ENCODE measurements at places on chromosomes 7 and 10.
A peak's percentile ranks its signal among the peaks of the same experiment; 100 is the strongest.

GRCh38 chr10:102413053-102413705, 5.4 kb downstream of the PSD start:
- peak; percentile 47 for DNase-seq

DNA sequence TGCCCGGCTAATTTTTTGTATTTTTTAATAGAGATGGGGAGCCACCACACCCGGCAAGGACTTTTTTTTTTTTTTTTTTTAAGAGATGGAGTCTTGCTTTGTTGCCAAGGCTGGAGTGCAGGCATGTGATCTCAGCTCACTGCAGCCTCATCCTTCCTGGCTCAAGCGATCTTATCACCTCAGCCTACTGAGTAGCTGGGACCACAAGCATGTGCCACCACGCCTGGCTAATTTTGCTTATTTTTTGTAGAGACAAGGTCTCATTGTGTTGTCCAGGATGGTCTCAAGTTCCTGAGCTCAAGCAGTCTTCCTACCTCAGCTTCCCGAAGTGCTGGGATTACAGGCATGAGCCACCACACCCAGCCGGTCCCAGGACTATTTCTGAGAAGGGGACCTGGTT, 9.3 kb upstream of the MCU start:
- peak; percentile 84 for DNase-seq

GRCh38 chr7:94195201-94195600, 191.0 kb upstream of the BET1 start:
- no peak for DNase-seq

DNA sequence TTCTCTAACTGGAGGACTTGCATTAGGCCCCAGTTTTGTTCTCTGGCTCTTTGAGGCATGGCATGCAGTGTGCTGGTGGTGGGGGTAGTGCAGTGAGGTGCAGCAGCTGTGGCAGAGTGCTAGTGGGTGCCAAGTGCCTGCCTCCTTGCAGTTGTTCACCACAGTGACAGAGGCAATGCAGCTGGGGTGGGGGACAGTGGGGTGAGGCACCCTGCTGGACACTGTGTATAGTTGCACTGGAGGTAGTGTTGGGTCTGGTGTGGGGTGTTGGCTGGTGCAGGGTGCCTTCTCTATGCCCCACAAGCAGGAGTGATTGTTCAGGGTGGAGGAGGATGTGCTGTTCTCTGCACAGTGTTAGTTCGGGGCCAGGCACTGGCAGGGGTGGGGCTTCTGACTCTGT, 21.7 kb upstream of the KEL start:
- DNase-seq: no peak

DNA sequence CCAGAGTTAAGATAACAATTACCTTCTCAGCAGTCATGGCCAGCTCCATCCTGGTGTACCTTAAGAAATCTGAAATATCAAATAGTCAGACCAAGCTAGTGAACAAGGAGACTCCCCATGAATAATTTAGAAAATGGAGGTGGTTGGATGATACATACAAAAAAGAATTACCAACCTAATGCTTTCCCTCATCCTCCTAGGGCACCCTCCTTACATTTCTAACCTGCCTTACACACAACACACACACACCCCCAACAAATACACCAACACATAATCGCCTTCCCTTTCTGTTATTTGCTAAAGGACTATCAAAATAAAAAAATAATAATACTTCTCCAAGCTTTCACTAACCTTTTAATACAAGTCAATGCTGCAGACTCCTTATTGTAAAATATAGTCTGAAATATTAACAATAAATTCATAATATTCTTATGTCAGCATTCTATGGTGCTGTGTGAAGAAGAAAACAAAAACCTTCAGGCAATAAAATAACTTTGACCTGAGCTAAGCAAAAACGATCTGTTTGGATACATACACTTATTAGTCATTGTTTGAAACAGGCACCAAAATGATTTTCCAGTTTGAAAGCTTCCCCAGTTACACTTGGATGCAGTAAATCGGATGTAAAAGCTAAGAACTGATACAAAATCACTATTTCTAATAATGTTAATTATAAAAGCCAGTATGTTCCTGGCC, 3.4 kb downstream of the TWIST1 start:
- no peak for DNase-seq

DNA sequence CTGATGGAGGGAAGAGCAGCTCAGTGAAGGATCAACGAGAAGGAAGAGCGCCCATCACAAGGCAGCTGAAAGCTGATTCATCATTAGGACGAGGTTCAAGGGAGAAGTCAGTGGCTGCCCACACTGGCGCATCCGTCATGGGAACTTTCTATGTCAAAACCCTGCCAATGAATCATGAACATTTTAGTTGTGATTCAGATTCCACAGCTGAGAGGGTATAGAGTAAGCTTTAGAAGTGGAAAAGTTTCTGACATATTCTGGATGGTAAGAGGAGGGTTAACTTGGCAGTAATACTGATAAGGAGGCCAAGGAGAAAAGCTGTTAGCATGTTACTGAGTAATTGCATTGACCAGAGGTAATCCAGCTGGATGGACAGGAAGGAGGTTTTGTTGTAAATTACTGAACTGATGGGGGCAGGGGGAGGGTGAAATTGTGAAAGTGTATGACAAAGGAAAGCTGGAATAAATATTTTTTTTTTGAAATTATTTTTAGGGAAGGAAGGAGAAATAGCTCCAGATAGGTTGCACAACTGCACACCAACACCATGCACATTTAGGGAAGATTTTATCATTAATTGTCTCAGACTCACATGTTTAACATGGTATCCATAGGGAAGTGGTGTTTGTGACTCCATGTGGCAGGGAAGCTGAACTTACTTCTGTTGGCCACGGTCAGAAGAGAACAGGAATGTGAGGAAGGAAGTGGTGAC, 78.3 kb upstream of the NRP1 start:
- peak; percentile 98 for DNase-seq

- no peak for DNase-seq
These were observed 79.3 kb upstream of the PPP2R2D start for GRCh38 chr10:131821378-131822012.

GRCh38 chr7:25928549-25929330, 223.3 kb upstream of the NFE2L3 start:
- no peak for DNase-seq

DNA sequence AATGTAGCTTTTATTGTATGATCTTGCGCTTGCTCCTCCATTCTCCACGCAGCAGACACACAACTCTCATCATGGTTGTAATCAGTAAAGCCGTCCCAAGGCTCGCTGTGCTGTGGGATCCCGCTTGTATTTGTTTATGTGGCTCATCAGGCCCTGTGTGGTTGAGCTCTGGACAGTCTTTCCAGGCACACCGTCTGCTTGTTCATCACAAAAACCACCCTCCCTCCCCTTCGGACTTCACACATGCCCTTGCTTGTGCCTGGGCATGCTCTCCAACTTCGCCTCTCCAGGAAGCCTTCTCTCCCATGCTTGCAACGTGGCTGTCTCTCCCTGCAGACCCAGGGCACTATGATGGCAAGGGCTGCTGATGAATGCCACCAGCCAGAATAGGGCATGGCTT, 62.4 kb downstream of the HK1 start:
- no peak for DNase-seq

DNA sequence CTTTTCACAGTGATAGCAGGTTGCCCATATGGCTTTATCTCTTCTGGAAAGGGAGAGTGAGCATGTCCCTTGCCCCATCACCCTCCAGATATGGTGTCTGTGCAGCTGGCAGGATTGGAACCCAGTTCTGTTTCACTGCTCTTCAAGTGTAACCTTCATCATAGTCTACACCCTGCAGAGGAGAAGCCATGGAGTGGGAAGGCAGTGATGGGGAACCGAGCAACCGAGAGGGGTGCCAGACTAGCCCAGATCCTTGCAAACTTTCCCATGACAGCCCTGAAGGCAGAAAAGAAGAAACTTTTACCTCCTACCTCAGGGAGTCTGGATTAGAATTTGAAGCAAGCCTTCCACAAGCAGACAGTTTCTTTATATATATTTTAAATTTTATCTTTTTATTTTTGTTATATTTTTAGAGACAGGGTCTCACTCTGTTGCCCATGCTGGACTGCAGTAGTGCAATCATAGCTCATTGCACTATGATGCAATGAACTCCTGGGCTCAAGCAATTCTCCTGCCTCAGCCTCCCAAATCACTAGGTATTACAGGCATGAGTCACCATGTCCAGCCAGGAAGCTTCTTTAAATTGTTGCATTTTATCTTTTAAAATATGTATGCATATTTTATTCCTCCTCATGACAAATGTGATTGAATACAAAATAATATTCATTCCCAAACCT, 133.3 kb downstream of the KCNMA1 start:
- peak; percentile 80 for DNase-seq

DNA sequence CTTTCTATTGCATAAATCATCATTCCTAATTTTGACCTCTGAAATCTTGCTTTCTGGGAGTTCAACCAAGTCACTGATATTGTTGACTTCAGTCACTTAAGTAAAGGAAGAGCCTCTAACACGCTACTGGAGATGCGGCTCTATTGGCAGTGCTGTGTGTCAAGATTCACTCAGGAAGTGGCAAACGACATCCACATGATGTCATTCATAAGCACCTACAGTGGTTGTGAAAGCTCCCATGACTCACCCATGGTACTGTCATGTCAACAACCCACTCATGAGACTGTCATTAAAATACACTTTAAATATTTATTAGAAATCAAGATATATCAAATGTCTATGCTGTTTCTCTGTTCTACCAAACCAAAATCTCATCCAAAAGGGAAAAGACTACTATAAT, 52.5 kb upstream of the LHFPL3 start:
- DNase-seq: no peak

DNA sequence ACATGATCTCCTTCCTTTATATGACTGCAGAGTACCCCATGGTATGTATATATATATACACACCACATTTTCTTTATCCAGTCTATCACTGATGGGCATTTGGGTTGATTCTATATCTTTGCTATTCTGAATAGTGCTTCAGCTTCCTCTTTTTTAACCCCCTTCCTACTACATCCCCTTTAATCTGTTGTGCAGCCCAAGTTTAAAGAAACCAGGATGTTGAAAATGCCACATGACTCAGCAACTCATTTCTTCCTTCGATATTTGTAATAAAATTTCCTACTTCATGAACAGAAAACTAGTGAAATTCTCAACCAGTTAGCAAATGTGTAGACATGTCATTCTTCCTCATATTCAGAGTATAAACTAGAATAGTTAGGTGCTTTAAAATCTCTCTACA, 1245.7 kb upstream of the SORCS1 start:
- no peak for DNase-seq

DNA sequence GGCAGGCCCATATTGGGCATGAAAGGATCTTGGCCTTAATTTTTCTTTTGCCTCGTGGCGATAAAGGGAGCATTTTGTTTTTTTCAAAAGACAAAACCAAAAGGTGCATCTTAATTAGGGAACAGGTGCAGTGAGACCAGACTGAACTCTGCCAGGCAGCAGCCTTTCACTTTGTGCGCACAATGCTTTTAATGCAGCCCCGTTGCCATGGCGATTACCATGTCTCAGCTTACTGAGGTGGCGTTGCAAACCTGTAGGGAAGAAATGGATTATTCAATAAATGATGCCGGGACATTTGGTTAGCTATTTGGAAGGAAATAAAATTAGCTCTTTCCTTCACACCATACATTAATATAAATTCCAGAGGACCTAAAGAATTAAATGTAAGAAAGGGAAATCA, 61.9 kb downstream of the MYL10 start:
- DNase-seq: no peak

DNA sequence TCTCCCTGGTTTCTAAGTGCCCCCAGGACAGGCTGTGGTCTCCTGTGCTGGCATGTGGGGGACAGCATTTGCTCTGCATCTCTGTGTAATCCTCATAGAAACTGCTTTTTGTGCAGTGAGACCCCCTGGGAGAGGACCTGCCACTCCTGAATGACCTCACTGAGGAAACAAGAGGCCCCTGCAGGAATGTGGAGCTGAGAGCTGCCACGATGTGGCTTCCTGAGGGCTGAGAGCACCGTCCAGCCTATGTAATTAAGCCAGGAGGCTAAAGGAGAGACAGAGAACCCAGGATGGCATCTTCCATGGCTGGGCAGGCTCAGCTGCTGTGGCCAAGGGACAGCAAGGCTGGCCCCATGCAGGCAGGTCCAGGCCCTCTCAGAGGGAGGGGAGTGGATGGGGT, 32.3 kb upstream of the ADGRA1 start:
- no peak for DNase-seq

GRCh38 chr10:133134411-133135115, 25.5 kb upstream of the KNDC1 start:
- no peak for DNase-seq

GRCh38 chr10:116771101-116771958, 29.0 kb upstream of the HSPA12A start:
- DNase-seq: peak; percentile 70

- DNase-seq: no peak
These were observed 47.4 kb downstream of the AFAP1L2 start for GRCh38 chr10:114356751-114357514.

DNA sequence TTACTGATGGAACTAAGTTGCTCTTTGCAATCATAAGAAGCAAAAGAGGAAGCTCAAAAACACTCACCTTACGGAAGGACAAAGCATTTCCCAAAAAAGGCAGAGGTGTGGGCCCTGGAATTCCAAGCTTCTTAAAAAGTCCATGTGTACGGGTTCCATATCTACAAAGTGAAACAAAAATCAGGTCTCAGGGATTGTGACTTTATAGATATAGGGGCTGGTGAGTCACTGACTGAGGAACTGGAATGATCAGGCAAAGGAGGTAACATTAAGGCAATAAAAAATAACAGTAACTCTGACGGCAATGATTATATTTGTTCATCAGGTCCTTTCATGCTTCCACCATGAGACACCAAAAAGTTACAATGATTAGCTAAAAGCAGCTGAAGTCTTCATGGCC, 4.0 kb downstream of the CYP3A7 start:
- DNase-seq: no peak

DNA sequence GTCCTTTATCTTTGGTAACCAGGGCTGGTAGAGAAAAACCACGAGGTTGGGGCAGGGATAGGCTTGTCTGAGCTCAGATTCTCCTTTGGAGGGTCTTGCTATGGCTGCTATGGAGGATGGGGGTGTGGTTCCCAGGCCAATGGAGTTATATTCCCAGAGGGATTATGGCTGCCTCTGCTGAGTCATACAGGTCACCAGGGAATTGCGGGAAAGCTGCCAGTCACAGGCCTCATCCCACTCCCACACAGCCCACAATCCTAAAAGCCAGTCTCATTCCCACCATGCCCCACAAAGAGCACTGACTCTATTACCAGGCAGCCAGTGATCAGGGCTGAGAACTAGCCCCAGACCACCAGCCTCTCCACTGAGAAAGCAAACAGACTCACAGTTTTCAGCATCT, 316.6 kb upstream of the TMEM229A start:
- DNase-seq: no peak

- no peak for DNase-seq
These were observed 4.0 kb downstream of the GPR15LG start for GRCh38 chr10:84177541-84178141.

- no peak for DNase-seq
These were observed 10.8 kb upstream of the XPNPEP1 start for GRCh38 chr10:109933984-109934565.

DNA sequence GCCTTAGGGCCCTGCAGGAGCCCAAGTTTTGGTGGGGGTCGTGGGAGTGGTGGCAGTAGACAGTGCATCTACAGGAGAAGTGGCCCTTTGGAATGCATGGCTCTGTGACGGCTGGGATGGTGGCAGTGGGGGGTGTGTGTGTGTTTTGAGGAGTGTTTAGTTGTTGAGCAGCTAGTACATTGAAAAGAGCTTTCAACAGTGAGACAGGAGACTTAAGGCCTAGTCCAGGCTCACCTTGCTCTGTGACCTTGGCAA, 27.1 kb downstream of the ZNF775 start:
- no peak for DNase-seq

- peak; percentile 97 for DNase-seq
These were observed 36.7 kb downstream of the PFKFB3 start for GRCh38 chr10:6239213-6239991.
